ENCODE measurements at places on chromosomes 1 and 21.

DNA sequence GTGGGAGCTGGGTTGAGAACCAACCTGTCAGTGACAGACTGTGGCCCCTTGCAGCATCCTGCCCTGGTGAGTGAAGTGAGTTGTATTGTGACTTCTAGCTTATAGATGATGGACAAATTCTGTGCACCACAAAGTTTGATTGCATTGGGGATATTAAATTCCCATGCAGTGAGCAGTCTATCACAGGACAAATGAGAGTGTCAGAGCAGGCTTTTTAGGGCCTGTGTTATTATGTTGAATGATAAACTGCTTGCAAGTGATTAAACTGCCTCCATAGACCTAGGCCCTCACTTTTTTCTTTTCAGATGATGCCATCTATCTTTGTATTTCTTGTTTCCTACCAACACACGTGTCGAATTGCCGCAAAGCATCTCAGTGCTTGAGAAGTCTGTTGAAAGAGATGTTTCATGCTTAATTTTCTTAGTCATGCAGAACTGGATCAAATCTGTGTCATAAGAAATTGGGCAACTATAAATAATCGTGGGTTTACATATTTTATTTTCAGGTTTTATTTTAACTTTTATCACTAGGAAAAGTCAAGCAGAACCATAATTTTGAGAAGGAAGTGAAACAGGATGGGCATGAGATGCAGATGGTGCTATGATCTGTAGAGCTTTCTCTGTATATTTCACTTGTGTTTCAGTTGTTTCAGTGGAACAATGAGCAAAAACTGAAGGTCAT lies 199.2 kb downstream of the S1PR1 start:
- DNase-seq = no peak

- DNase-seq = no peak
Measured at GRCh38 chr1:171769754-171770153, 11.7 kb upstream of the METTL13 start.

DNA sequence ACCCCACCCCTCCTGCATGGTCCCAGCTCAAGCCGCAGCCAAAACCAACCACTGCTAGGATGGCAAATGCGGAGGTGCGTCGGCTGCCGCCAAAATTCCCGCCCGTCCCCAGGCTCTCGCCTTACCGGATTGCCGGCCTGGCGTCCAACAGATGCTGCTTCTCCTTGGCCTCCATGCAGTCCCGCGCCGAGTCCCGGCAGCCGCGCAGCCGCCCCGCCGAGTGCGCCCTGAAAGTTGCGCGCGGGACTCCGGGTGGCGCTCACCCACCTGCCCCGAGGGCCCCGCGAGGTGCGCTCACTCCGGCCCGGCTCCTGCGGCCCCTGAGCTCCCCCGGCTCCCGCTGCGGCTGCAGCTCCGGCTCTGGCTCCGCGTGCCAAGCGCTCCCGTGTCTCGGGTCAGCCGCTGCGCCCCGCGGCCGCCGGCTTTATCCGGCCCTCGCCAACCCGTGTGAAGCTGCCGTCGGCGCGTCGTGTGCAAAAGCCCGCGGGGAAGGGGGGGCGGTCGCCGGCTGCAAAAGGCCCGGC lies at the start of gene SLC30A2:
SLC30A2 (minus strand) TSS at position 397 of the 524 bp plus-strand sequence; CDS start at position 175, 222 bp downstream.
- no peak for DNase-seq

DNA sequence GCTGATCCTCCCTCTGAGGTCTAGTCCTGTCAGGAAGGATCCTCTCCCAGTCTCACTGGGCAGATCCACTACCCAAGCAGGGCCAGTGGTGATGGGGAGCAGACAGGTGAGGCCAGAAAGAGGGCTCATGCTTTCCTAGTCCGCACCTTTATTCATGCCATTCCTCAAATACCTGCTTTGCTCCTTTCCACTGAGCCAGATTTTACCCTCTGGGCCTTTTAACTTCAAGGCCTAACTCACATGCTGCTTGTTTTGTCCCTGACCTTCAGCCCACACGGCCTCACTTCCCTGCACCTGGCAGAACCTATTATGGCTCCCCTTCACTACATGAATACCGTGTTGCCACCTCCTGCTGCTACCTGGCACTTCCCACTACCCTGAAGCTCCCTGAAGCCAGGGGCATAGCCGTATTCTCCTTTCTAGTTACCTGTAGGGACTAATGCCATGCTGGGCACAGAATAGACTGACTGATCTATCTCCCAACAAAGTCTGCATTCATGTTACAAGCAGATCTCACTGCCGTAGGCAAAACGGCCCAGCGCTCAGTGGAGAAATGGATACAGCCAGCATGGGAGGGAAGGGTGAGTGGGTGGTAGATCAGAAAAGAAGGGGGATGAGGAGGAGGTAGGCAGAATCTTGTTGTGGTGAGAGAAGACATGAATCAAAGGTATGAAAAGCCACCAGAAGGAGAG lies 36.1 kb upstream of the GOLT1A start:
- no peak for DNase-seq

- DNase-seq = peak; percentile 16
Measured at GRCh38 chr21:14453339-14454015, 70.5 kb upstream of the HSPA13 start.

GRCh38 chr1:57026624-57027354 lies 61.0 kb upstream of the C8B start:
- no peak for DNase-seq

DNA sequence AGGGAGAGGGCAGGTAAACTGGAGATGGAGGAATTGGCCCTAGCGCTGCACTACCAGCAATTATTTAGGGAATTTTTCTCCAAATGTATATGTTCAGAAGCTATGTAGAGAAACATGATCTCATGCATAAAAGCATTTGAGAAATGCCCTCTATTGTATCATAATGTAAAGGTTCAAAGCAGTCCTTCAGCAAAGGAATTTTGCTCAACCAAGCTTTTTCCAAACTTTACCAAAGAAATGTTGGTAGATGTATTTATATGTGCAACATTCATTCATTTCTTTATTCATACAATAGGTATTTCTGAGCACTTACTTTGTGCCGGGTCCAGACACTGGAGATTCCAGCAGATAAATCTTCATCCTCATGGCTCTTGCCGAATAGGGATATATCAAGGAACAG lies 64.4 kb downstream of the XCL1 start:
- DNase-seq = no peak

DNA sequence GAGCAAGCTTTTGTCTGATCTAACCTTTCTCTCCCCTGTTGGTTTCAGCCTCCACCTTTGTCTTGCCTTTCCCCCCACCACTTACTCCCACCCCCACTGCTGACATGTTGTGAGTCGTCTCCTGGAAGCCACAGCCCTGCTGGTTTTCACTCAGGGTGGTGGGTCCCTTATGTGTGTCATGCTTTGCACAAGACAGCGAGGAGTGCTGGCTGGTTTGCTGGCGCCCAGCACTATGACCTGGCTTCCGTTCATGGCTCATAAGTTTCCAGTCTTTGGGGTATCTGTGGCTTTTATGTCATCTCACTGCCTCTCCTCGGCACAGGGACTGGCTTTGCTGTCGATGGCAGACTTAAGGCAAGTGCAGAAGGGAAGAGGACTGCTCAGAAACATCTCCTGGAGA lies 177.7 kb downstream of the KIF26B start:
- peak; percentile 20 for DNase-seq

DNA sequence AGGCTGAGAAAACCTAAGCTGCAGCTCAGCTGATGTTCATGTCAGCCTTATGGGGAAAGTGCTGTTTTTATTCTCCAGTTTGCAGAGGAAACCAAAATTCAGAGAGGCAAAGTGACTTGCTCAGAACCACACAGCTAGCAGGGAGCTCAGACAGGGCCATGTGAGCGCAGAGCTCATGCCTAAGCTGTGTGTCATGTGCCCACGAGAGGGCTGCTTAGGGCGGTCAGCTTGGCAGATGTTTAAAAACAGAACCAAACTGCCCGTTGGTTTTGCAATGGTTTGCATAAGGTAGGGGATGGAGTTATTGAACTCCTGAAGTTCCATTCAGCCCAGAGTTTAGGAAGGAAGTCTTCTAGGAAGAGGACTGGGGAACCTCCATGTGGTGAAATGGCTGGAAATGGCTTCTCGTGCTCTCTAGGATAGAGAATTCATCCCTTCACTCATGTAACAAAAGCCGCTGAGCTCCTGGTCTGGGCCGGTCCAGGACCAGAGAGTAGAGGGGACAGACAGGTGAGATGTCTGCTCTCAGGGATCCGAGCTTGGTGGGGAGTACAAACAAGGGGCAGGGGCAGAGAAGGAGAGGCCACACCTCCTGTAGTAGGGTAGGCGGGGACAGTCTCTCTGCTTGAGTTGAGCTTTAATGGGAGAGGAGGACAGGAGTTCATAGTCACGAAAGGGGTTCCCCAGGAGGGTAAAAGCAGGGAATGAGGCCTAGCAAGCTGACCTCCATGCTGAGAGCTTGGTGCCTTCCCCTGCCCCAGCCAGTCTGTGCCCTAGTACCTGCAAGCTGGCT lies 46.9 kb downstream of the ARHGEF10L start:
- no peak for DNase-seq

- DNase-seq = no peak
Measured at GRCh38 chr1:41417335-41417682, 56.1 kb downstream of the FOXO6 start.

DNA sequence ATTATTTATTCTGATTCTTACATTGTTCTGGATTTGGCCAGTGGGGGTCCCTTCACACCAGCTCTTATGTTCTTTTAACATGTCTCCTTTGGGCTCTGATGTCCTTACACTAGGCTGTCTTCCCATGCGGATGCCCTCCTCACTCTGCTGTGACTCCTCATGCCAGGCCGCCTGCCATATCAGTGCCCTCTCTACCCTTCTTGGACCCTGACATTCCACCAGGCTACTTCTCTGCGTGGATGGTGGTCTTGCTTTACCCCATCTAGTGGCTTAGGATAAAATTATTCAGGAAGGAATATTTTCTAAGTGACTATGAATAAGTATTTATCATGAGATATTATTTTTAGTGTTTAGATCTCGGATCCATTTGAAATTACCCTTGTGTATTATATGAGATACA lies 21.2 kb downstream of the ATF6 start:
- no peak for DNase-seq

GRCh38 chr1:40197656-40198055 lies 36.5 kb downstream of the RLF start:
- DNase-seq = no peak

Data from stimulated activated CD4-positive, alpha-beta T cell treated with anti-CD3 and anti-CD28 coated beads, Interleukin-12 subunit alpha, Interleukin-12 subunit beta, amount 100 ng/mL, for 48 hours (primary cell).